ENCODE measurements at places on chromosomes 5 and 9.
A peak's percentile ranks its signal among the peaks of the same experiment; 100 is the strongest.

- DNase-seq = peak; percentile 14
Observed at GRCh38 chr5:96885518-96886338, 9.4 kb downstream of the ERAP2 start.

GRCh38 chr5:57683036-57683630 lies 200.5 kb upstream of the ACTBL2 start:
- no peak for DNase-seq

GRCh38 chr9:78399153-78399552 lies 102.2 kb downstream of the PSAT1 start:
- DNase-seq = no peak

- no peak for DNase-seq
Observed at GRCh38 chr5:177367981-177368868, 10.5 kb downstream of the RGS14 start.

GRCh38 chr9:83199240-83199639 lies 136.3 kb upstream of the RASEF start:
- no peak for DNase-seq

GRCh38 chr5:181243018-181243563 lies 615 bp downstream of the RACK1 start:
- no peak for DNase-seq

DNA sequence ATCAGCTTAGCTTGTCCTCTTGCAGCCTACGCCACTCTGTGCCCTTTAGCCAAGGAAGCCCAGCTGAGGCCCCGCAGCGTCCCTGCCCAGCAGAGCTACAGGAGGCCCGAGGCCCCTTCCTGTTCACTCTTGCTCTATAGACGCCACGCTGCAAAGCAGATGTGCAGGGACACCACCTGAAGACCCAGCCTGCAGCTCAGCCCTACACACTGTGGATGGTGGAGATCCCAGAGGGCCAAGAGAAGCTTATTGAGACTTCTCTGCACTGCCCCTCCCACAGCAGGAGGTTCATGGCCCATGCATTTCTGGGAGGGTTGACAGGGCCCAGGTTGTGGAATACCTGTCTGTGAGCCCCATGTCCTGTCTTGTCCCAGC lies 33.6 kb downstream of the IRF1 start:
- no peak for DNase-seq

- DNase-seq = no peak
Observed at GRCh38 chr9:108463932-108464606, 391.7 kb downstream of the ACTL7B start.

- DNase-seq = no peak
Observed at GRCh38 chr5:78269088-78269703, 25.3 kb downstream of the AP3B1 start.

GRCh38 chr5:1439388-1440097 lies 5.7 kb downstream of the SLC6A3 start:
- DNase-seq = peak; percentile 15

- DNase-seq = no peak
Observed at GRCh38 chr9:18638371-18639249, 164.7 kb downstream of the ADAMTSL1 start.

GRCh38 chr9:5459289-5459829 lies 9.0 kb downstream of the CD274 start:
- DNase-seq = peak; percentile 43

GRCh38 chr9:19113964-19114679 lies 11.4 kb upstream of the HAUS6 start:
- no peak for DNase-seq

GRCh38 chr9:1460143-1460769 lies 410.1 kb downstream of the DMRT2 start:
- DNase-seq = peak; percentile 16

GRCh38 chr5:159338118-159338517 lies 7.8 kb upstream of the IL12B start:
- DNase-seq = no peak

DNA sequence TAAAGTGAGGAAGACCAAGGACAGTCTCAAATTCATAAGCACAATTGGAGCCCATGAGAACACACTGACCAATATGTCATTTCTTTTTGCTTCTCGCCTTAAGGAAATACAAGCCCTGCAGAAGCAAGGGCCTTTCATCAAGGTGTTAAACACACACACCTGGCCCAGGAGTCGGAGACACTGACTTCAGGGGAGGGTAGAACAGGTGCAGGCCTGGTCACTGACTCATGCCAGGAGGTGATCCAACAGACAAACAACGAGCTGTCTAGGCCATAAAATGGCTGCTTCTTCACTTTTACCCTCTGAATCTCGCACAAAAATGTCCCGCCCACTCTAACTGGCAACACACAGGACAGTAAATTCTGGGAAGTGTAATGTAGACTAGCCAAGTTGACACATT lies 62.7 kb downstream of the RGMB start:
- no peak for DNase-seq

DNA sequence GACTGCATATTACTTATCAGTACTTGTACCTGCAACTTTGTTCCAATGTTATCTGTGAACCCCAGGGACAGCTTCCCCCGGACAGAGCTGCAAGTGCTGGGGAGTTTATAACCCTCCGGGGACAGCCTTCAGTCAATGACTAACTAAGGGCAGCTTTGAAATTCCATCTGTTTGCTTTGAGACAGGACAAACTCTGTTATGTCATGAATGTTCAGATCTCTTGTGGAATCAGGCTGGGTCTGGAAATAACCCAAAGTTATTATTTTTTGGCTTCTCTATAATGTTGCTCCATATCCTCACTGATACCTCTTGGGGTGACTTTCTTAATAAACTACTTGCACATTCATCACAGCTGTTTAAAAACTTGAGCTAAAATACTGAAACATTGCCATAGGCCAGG lies 617.5 kb upstream of the TLE4 start:
- no peak for DNase-seq

GRCh38 chr5:62578540-62578939 lies at the start of gene LRRC70:
TSS of gene LRRC70 (plus strand) at chr5:62578819. CDS start at chr5:62579439, 620 bp downstream.
- DNase-seq = peak; percentile 89

- no peak for DNase-seq
Observed at GRCh38 chr9:116844621-116845020, 157.5 kb downstream of the TRIM32 start.

DNA sequence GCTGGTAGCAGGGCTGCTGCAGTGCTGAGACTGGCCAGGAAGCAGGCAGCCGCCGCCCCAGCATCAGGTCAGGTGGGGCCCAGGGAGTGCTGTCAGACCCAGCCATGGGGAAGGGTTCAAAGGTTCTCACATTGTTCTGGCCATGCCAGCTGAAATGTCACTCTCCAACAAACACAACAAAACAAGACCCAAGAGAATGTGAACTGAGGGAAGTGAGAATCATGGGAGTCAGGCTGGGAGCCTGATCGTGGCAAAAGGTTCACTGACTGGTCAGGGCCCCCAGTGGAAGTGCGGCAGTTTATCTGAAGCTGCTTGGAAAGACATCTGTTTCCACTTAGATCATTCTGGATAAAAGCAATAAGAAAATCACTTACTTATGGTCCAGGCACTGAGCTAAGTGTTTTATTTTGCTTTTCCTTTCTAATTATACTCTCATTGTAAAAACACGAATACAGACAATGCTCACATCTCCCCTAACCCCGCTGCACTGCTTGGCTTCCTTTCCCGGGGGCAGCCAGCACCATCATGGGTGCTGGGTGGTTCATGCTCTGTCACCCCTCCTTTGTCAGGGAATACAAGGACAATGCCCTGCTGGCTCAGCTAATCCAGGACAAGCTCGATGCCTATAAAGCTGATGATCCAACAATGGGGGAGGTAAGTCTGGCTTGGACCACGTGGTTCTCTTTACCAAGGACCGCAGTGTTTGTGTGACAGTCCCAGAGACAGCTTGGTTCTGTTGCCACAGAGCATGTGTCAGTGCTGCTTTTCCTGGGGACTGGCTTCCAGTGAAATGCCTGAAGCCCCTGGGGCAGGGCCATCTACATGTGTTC lies 41.9 kb upstream of the CFAP157 start:
- no peak for DNase-seq

DNA sequence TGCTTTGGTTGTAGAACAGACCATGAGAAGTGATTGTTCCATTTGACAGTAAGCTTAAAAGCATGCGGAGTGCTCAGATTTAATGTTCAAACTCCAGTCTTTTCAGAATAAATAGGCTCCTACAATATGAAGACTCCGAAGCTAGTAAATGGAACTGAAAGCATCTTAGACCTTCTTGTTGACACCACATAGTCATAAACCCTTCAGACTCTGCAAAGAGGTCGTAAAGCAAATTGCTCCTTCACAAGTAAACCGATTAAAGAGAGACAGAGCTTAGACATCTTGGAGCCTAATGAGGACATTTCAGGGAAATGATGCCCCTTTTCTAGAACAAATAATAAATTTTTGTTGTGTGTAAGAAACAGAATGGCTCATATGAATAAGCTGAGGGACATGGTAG lies 511.0 kb upstream of the RIOK2 start:
- DNase-seq = no peak

DNA sequence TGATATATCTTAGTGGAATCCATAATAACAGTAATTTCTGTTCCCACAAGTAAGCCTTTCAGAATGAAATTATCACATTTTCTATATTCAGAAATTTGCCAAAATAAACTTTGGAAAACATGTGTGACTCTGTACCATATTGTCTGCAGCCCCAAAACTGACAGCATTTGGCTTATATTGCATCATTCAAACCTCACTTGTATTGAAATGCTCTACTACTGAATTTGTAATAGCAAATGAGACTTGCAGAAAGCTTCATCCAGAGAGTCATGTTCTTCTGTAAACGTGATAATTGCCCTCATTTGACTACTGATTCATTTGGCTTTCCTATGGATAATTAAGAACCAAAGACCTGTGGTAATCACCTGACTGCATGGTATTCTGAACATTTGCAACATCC lies 1249.5 kb upstream of the CDH18 start:
- DNase-seq = no peak

DNA sequence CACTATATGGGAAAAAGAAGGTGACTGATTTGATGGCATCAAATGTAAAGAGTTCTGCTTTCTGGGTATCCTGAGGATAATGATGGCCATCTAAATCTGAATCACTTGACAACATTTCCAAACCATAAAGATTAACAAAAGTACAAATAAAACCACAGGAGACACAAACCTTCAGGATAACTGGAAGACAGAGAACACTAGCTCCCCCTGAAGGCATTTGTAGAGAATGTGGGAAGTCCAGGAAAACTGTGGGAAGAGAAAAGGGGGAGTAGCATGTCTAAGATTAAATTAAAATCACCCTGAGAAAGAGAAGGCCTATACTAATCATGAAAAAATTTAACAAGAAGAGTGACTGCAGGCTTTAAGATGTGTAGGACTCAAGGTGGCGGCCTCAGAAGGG lies 116.2 kb downstream of the PRELID2 start:
- DNase-seq = no peak

- no peak for DNase-seq
Observed at GRCh38 chr9:134419684-134420076, 93.4 kb downstream of the RXRA start.

DNA sequence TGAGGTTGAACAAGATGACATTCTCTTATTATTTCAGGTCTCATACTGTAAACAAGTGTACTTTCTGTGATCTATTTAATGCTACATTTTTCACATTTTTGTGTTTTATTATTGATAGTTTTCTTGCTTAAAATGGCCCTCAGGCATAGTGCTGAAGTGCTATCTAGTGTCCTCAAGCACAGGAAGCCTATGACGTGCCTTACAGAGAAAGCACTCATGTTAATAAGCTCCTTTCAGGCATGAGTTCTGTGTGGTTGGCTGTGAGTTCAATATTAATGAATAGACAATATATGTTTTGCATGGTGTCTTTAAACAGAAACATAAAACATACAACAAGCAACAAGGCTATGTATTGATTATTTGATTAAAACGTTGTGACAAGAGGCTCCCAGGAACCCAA lies 450.1 kb downstream of the PLK2 start:
- DNase-seq = no peak

DNA sequence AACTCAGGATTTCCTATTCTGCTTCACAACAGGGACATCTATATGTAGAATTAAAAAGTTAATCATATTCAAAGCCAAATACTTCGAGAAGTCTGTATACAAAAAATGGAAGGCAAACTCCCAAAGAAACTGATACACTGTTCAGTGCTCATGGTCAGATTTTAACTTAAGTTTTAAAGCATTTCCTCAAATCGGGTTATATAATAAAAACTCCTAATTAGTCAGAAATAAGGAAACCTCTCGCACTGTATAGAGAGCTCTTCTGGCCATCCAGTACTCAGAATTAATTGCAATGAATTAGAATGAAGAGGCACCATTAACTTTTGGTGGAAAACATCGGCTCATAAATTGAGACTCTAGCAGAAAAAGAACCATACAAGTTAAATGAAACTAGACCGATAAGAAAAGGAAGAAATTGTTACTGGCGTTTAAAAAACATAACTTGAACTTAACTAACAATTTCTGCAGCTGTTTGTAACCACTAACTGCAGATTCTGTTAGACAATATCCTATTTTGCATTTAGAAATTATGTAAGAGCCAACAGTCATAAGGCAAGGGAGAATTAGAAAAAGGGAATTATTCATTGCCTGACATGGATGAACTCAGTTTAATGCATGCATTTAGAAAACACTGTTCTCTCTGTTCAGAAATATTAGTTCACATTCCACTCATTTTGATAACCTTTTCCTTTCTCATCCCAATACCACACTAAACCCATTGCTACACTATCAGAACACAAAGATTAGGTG lies 96.6 kb downstream of the FNBP1 start:
- DNase-seq = no peak

GRCh38 chr5:140024928-140025327 lies 18.2 kb downstream of the NRG2 start:
- no peak for DNase-seq

DNA sequence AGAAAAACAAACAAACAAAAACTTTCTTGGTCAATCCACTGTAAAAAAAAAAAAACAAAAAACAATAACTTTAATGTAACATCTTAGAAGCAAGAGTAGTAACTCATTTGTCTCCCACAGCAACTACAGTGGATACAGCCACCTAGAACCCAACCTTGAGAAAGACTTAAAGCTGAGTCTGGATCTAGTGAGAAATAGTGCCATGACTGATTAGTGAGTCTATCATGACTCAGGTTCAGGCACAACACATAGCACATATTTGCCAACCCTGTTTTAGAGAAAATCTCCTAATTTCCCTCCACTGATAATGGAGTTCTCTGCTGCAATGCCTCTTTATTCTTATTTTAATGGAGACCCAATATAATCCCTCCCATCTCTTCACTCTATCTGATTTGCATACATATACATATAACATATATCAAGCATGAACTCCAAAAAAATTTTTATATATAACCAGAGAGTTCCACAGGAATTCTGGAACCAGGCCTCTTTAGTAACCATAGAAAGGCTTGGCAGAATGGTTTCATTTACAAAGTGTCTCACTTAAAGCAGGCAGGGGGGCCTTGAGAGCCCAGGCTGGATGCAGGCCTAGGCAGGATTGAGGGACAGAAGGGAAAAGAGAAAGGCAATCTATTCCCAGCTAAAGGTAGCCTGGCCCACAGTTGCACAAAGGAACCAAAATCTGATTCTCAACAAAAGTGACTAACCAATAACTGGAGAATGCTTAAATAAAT lies 11.9 kb upstream of the NR4A3 start:
- DNase-seq = no peak

- no peak for DNase-seq
Observed at GRCh38 chr9:119487118-119487827, 118.0 kb upstream of the BRINP1 start.
